ENCODE measurements at places on chromosomes 12 and 14.

GRCh38 chr12:93568091-93568490 lies 4.4 kb upstream of the SOCS2 start:
- no peak for DNase-seq

- peak; percentile 90 for DNase-seq
These were observed at the start of gene ATF7IP for GRCh38 chr12:14365294-14366208. TSS of gene ATF7IP (plus strand) at chr12:14365682. CDS start at chr12:14423916, 58,234 bp downstream.

DNA sequence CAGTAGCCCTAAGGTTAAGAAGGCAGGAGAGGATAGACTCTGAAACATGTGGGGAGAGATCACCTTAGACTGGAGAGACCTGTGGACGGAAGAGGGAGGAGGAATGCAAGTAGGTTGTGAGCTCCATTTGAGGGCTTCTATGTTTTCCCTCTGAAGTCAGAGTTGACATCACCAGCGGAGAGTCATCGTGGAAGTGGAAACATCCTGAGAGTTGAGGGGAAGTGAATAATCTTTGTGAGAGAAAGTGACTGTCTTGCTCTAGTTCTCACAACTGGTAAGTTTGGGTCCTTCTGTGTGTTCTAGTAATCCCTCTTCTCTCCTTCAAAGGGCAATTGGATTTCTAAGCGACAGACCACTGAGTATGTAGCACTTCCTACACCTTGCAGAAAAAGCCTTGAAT lies 103.6 kb upstream of the CCND2 start:
- peak; percentile 37 for DNase-seq

GRCh38 chr12:18919871-18920511 lies 182.1 kb downstream of the CAPZA3 start:
- DNase-seq = no peak

DNA sequence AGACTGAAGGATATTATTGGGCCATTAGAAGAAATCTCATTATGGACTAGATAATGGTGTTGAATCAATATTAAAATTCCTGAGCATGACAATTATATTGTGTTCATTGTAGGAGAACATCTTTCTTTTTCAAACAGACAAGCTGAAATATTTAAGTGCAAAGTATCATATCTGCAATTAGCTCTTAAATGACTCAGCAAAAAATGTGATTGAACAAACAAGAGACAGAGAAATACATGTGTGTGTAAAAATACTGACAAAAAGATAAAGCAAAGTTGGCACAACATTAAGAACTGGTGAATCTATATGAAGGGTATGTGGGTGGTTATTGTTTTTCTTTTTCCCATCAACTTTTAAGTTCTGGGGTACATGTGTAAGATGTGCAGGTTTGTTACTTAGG lies 9.5 kb downstream of the CEP290 start:
- no peak for DNase-seq

GRCh38 chr14:91354979-91355685 lies 62.5 kb downstream of the CCDC88C start:
- no peak for DNase-seq

DNA sequence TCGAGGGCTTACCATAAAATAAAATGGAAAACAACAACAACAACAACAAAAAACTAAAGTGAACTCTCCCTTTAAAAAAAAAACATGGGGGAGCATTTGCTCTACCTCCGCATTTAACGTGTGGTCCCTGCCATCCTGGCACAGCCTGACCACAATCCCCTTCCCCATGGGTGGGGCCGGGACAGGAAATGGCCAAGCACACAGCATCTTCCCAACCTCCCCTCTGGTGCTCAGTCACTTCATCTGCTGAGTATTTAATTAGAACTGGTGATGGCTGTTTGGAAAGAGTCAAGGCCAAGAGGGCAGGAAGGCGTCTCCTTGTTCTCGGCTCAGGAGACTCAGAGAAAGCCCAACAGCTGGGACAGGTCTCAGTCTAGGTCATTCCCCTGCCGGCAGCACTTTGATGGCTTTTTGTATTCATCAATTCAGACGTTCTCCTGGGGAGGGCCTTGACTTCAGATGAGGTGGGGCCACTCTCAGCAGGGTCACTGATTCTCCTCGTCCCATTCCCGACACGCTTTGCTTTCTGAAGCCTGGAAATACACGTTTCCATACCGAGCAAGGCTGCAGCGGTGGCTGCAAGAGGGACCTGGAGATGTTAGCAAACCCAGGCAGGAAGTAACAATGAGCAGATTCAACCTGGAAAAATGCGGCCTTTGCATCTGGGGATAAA lies 44.4 kb downstream of the ANO2 start:
- no peak for DNase-seq

DNA sequence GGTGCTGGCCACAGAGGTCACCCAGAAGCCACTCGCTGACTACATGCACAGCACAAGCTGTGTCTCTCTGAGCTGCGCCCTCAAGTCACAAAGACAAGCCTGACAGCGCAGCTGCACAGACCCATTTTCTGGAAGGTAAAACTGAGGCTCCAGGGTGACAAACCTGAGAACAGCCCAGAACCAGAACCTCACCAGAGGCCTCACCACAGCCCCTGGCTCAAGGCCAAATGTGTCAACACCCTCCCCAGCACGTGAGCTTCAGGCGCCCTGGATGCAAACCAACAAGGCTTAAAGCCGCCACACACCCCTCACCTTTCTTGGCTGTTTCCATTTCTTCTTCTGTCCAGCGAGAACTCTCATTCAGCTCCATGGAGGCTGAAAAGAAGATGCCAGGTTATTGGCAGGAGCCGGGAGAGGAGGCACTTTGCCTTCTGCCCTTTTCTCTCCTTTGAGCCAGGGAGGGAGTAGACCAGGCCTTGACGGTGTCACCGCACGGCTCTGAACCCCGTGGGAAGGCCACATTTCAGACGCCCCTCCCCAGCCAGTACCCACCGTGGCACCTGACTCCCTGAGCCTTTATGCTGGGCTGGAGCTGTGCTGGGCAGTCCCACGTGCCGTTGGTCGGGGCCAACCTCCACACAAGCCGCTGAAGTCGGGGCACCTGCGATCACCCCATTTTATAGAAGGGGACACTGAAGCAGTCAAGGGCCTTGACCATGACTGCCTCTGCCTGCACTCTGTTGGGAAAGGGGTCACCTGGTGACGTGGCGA lies 103.1 kb downstream of the RFLNA start:
- no peak for DNase-seq

DNA sequence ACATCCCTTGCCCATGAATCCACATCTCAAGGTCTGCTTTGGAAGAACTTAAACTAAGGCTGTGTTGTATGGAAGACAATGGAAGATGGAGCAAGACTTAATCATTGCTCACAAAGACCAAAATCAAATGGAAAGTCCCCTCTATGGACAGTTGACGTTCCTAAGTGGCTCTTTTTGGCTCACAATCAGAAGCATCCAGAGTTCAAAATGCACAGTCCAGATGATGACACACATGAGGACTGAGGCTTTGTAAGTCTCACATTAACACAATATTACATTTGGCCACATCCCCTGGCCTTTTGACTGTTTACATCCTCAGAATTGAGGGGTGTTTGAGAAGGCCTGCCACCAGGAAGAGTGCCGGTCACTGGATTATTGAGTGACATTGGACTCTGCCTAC lies 122.3 kb upstream of the CPM start:
- DNase-seq = no peak

DNA sequence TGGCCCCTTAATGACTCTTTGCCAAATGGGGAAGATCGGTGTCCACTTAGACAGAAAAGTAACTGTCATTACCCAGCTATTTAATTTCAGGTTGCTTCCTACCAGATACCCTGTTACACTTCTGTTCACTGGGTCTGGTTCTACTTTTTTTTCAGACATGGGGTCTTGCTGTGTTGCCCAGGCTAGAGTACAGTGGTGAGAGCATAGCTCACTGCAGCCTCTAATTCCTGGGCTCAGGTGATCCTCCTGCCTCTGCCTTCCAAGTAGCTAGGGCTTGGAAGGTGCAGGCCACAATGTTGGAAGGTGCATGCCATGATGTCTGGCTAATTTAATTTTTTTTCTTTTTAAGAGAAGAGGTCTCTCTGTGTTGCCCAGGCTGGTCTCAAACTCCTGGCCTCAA lies 147.0 kb upstream of the ARHGAP5 start:
- DNase-seq = no peak

GRCh38 chr14:32627545-32628298 lies 298.6 kb downstream of the AKAP6 start:
- no peak for DNase-seq

DNA sequence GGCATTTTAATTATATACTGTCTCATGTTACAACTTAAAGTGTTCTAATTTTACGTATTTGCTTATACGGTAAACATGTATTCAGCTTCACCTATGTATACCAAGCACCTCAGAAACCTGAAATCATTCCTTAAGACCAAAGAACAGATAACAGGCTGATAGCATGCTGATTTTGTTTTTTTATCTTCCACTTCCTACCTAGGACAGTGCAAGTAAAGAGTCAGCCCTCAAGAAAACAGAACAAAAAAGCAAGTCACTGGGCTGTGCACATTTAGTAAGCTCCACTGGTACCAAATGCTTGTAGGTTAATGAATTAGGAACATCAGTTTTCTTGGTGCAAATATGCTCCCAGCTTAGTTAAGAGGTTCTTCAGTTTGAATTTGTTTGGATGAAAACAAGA lies 611.3 kb downstream of the VRK1 start:
- DNase-seq = no peak

DNA sequence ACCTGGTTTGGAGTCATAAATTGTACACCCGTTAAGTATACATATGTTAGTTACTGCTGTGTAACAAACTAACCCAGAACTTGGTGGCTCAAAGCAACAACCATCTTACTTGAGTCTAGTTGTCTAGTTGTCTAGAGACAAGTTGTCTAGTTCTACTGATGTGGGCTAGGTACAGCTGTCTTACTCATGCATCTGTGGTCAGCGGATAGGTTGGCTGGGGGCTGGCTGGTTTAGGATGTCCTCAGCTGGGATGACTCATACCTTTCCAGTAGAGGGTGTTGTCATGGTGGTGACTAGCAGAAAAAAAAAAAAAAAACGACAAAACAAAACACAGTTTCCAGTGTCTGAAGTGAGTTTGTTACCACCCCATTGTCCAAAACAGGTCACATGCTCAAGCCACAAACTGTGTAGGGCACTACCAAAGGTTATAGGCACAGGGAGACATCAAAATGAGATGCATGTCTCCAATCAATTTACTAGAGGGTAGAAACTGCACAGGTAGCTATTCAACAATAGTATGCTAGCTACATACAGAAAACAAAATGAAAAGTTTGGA lies 680.3 kb downstream of the MED13L start:
- DNase-seq = no peak

GRCh38 chr12:66852091-66852490 lies 173.2 kb upstream of the GRIP1 start:
- no peak for DNase-seq

GRCh38 chr14:71555654-71556559 lies 376.3 kb upstream of the RGS6 start:
- peak; percentile 39 for DNase-seq

- DNase-seq = no peak
These were observed 28.1 kb downstream of the ZFHX2 start for GRCh38 chr14:23523229-23524016.

- no peak for DNase-seq
These were observed 39.1 kb downstream of the MBIP start for GRCh38 chr14:36281309-36281708.

GRCh38 chr12:109760031-109760929 lies 46.7 kb downstream of the FAM222A start:
- DNase-seq = no peak

- DNase-seq = no peak
These were observed 303.7 kb upstream of the SEL1L start for GRCh38 chr14:81837304-81837703.

DNA sequence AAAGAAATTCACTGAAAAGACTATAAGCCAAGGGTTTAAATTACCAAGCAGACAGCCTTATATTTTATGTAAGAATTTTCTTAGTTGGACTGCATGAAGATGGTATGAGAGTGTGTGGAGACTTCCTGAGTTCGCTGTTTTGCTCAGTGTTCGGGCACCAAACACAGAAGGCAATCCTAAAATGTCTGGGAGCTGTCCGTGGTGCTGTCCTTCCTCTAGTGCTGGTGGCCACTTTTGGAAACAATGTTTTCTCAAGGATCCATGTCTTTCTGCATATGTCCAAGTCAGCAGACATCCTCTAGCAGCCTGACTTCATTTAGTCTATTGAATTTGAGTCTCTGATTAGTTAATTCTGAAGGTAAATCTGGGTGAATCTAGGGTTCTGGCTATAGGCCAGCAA lies 135.8 kb downstream of the SLC8A3 start:
- DNase-seq = no peak

DNA sequence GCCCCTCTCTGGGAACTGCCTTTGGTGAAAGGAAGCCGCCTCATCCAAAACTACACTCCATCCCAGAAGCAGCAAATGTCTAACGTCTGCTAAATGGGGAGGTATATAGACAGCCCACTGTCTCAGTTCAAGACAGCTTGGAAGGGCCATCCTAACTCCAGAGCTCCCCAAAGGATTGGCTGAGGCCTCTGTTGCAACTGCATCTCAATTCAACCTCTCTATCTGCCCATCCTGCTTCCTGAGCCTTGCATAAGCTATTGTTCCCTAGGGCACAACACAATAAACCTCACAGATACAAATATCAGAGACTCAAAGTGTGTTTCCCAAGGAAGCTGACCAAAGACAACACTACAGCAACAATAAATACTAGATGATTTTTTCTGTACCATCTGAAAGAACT lies 495.2 kb upstream of the SOX5 start:
- DNase-seq = no peak

DNA sequence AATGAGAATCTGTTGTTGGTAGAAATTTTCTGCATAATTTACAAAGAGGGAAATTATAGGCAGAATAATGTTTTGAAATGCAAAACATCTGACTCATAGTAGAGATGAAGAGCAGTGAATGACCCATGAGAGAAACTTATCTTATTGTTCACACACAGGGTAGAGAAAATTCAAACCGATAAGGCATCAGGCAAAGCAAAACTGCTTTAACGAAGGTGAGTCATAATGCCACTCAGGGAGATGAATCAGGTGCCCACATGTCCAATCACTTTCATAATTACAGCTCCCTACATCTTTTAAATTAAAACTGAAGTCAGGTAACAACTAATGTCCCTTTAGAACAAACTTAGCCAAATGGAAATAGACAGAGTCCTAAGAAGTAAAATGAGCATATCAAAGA lies 265.6 kb upstream of the GARIN6 start:
- no peak for DNase-seq

DNA sequence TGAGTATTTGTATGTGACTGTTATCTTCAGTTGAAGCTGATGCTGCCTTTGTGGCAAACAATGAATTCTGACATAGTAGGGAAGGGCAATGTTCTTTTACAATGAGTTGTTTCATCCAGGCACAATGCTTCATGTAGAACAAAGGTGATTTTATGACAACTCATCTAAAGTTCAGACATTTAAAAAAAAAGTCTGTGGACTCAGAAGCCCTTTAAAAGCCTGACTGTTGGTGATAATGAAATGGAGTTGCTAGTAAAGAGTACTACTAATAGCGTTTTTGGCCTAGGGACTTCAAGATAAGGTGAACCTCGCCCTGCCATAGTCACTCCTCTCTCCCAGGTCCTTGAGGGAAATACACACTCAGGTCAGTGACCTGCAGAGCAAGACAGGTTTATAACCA lies 105.1 kb downstream of the AKAP6 start:
- no peak for DNase-seq
